ENCODE measurements at places on chromosomes 4 and X. TPM values are rescaled to one million over a fixed set of nuclear protein-coding genes. Genes with fewer than 3 reads are reported as not detected.

XK gene
- 0.09 TPM for total RNA-seq

SATL1 gene
- total RNA-seq = not detected

NOCT gene
- 12.4 TPM for total RNA-seq

KLHL4 gene
- total RNA-seq = 0.23 TPM

ETDB gene
- total RNA-seq = not detected

SCML2 gene
- total RNA-seq = 2.6 TPM

MAGEB17 gene
- total RNA-seq = not detected

SPANXA2 gene
- total RNA-seq = not detected

MTTP gene
- total RNA-seq = 0.61 TPM

TMEM165 gene
- total RNA-seq = 77.2 TPM

PCDH18 gene
- total RNA-seq = not detected

CDS1 gene
- total RNA-seq = not detected

TEX13C gene
- total RNA-seq = not detected

PAGE2B gene
- 2.0 TPM for total RNA-seq

PCDH10 gene
- total RNA-seq = not detected

MAGEA8 gene
- total RNA-seq = not detected

CLDN34 gene
- not detected for total RNA-seq

All from activated CD8-positive, alpha-beta memory T cell treated with anti-CD3 and anti-CD28 coated beads, Interleukin-2, amount 10 ng/mL, durations not matched to agents 7 days and 5 days (primary cell).